ENCODE measurements at places on chromosomes 1 and 21.
A peak's percentile ranks its signal among the peaks of the same experiment; 100 is the strongest.

DNA sequence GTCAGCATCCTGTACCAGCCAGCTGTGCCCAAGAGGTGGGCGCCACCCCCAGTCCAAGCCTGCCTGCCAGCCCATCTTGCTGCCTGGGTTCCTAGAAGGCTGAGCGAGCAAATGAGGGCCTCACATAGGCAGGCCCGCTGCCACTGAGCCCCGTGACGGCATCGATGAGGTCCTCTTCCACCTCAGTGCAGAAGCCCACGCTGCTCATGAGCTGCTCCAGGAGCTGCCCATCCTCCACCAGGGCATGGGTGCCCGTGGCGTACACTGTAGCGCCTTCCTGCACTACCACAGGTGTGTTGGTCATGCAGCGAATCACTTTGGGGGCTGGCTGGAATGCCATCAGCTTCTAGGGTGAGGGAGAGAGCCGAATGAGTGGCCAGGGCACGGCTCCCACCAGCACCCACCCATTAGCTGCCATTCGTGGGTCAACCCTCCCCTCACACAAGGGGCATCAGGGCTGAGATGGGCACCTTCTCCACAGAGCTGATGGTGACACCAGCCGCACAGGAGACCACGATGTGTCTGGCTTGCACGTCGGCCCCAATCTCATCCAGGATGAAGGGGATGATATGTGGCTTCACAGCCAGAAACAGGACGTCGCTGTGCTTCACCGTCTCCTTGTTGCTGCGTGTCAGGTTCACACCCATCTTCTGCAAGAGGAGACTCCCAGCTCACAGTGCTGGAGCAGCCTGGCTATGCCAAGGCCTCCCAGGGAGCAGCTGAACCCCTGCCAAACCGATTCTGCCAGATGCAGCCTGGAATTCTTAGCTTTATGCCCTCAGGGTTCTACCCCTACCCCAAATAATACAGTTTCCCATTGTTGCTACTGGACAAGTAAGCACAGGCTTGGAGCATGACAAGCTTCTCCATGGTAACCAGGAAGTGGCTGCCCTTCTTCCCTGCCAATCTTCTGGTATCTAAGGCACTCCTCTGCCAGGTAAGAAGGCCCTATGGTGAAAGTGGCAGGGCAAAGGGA, 2.0 kb downstream of the PYCR2 start:
- DNase-seq, result peak; percentile 96

DNA sequence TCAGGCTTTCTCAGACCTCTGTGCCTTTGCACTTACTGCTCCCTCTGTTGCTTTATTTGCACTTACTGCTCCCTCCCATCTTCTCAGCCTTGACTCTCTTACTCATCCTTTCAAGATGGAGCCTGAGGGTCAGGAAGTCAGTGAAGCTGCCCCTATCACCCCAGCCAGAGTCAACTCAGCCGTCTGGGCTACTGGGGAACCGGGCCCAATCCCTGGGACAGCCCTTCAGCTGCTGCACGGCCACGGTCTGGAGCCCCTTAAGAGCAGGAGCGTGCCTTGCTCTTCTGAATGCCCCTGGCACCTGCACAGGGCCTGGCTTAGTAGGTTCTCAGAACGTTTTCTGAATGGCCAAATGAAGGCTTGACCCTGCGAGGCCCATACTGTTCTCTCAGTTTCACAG, 244.4 kb downstream of the FOXD2 start:
- no peak for DNase-seq

- no peak for DNase-seq
Observed at GRCh38 chr1:56453016-56453415, 126.3 kb downstream of the PLPP3 start.

DNA sequence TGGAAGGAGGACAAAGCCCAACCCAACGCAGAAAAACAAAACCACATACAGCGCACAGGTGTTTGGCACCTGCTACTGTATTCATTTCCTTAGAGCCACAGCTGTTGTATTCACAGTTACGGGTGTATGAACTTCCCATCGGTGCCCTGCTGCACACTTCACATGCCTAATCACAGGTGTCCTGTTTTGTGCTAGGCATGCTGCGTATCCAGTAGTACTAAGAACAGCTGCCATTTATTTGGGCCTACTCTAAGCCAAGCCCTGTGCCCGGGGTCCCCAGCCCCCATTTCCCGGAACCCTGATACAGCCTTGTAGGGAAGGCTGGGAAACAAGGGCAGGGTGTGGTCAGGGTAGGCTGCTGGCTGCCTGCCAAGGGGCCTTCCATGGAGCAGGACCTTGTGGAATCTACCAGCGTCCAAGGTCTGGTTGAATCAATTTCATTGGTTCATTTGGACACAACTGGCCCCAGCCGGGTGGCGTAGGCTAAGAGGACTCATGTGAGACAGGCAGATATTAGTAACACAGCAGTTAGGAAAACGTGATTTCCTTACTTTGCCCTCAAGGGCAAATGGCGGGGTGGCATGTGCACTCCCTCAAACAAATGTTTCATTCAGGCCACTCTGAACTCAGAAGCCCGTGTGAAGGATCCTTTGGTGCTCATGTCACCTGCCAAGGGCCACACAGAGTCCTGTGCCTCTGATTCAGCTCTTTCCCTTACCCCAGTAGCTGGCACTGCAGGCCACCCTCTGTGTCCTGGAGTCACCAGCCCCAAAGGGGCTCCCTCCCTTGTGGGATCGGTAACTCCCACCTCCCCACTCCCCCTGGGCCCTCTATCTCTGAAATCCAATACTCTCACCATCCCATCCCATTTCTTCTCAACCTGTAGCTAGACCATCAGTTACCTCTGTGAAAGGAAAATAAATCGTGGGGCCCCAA, 986 bp upstream of the RNF186 start:
- DNase-seq, result no peak

DNA sequence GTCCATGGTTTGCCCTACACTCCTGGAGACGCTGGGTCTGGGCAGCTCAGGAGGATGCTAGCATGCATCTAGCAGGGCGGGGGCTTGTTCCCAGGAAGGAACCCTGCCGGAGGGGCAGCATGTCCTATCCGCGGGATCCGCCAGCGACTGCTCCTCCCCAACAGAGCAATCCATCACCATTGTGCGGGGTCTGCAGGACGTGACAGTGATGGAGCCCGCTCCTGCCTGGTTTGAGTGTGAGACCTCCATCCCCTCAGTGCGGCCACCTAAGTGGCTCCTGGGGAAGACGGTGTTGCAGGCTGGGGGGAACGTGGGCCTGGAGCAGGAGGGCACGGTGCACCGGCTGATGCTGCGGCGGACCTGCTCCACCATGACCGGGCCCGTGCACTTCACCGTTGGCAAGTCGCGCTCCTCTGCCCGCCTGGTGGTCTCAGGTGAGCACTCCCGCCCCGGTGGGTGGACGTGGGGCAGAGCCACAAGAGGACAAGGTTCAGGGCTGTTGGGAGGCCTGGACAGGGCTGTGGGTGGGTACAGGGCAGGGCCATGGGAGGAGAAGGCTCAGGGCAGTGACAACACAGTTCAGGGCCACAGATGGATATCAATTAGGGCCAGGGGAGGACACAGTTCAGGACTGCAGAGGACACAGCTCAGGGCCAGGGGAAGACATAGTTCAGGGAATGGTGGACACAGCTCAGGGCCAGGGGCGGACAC, 71.3 kb downstream of the OBSCN start:
- no peak for DNase-seq

- no peak for DNase-seq
Observed at GRCh38 chr1:25467193-25467592, 36.5 kb downstream of the MACO1 start.

All from bronchial epithelial cell (primary cell).